ENCODE measurements at places on chromosomes 4 and X.

DNA sequence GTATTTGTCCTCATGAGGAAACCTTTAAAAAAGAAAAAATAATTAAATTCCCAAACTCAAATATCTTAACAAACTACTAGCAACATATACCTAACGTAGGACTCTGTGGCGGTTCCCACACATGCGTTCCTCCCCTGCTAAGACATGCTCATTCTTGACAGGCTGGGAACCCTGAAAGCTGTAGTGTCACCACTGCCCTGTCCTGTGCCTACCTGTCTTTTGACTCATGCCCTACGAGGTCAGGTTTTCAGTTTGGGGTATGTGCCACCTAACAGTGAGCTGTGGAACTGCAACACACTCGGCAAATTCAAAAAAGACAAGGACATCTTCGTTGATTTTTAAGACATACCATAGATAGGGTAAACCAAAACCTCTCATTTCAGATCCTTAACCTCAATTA, 17.8 kb downstream of the IDS start:
- DNase-seq: no peak

DNA sequence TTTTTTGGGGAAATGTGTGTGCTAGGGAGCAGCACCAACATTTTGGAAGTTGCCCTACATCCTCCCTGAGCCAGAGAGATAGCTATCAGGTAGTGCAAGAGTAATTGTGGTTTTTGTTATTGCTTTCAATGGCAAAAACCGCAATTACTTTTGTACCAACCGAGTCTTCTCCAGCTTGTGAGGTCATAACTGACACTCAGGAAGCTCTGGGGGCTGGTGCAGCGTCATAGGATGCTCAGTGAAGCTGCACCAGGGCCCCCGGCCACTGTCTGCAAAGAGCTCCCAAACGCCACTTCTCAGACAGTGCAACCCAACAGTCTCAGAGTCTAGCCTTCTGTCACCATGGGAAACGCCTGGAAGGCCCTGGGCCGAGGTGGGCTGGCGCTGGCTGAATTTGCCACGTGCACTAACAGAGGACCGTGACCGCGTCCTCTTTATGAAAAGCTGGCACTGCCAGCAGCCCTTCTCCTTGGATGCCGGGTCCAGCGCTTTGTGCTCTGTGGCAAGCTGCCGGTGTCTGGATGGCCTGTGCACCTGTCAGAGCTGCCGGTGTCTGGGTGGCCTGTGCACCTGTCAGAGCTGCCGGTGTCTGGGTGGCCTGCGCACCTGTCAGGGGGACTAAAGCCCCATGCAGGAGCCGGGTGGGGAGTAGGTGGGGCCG, 19.4 kb downstream of the SH3TC1 start:
- DNase-seq: no peak

GRCh38 chr4:158793021-158793420, 24.2 kb downstream of the FNIP2 start:
- DNase-seq: no peak

- DNase-seq: no peak
These were observed 181.0 kb upstream of the MAMLD1 start for GRCh38 chrX:150182161-150182560.

DNA sequence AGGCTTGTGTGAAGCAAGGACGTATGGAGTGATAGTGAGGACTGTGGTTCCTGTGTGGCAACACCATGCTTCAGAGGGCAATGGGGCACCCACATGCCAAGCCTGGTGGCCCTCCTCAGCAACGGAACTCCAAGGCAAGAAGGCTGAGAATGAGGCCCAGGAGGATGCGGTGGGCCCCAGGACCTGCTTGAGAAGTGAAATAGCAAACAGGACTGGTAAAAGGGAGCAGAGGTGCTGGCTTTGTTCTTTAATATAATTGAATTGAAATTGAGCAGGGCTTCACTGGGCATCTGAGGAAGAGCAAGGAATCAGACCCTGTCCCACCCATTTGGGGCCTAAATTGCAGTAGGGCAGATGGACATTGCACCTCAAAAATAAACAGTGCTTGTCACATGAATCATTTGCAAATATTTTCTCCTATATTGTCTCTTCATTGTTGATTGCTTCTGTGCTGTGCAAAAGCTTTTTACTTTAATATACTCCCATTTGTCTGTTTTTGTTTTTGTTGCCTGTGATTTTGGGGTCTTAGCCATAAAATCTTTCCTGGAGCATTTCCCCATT, 2.3 kb downstream of the TMEM187 start:
- DNase-seq: no peak

DNA sequence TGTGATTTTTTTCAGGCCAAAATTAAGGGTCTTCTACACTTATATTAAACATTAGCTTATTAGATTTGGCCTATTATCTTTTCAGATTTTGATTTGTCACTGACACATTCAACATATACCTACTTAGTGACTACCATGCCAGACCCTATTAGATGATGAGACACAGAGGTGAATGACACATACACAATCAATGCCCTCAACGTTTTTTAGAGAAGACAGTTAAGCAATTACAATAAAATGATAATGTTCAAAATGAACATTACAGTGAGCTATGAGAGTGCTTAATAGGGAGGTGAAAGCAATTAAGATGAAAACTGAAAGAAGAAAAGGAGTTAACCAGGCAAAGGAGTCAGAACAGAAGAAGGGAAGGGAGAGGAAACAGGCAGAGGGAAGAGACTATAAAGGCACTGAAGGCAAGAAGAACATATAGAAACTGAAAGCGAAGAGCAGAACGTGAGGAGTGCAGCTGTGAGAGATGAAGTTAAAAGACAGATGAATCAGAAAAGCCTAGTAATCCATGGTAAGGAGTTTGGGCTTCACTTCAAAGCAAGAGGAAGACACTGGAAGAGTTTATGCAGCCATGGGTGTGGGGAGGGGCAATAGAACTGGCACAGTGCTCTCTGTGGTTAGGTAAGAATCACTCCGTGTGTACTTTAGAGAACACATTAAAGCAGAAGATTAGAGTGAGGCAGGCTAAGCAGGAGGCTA, 119.0 kb downstream of the REELD1 start:
- DNase-seq: peak; percentile 35

GRCh38 chr4:139331185-139331584, 28.9 kb upstream of the NDUFC1 start:
- no peak for DNase-seq

DNA sequence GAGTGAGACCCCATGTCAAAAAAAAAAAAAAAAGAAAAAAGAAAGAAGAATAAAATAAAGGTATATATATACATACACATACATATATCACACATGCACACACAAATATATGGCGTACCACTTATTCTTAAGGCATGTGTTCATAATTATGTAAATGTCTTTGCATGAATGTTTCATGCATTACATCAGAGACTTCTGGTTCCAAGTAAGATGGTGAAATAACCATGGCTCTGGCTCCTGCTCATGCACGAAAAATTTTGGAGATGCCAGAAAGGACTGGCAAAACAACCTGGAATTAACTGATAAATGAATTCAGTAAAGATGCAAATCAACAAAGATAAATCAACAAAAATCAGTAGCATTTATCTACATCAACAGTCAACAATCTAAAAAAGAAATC, 19.7 kb upstream of the FHIP1A start:
- DNase-seq: no peak

- no peak for DNase-seq
These were observed 206.0 kb downstream of the KIT start for GRCh38 chr4:54863571-54864255.

DNA sequence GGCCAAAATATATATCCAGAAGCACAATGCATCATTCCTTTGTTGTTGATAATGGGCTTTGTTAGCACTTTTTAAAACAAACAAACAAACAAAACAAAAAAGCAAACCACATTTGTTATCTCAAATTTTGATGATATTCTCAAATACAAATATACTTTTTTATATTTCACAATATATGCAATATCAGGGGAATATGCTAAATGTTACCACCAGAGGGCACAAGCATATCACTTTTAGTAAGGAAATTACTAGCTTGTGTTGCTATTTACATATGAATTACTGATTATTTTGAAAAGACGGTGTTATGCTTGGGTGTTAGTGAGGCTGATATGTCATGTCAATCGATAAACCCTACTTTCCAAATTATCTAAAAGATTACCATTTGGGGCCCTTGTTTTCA, 29.1 kb downstream of the RIPPLY1 start:
- peak; percentile 19 for DNase-seq

DNA sequence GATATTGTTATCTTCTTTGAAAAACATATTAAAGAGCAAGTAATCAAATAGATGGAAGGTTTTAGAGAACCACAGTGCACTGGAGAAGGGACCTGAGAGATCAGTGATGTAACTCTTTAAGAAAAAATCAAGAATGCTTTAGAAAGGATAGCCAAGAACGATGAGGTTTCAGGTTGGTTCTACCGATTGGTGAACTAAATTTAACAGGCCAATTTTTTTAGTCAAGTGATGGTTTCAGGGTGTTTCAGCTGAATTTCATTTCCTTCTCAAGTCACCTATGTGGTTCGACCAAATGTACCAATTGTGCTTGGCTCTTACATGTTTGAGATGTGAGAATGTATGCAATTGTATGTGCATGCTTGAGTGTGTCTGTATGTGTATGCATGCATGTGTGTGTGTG, 26.5 kb downstream of the HS3ST1 start:
- no peak for DNase-seq

GRCh38 chrX:42975906-42976305, 197.9 kb upstream of the PPP1R2C start:
- DNase-seq: peak; percentile 40

Data from small intestine (tissue), 16 donors.